CD8-positive, alpha-beta T cell (primary cell): ENCODE measurements at places on chromosomes 4 and X.
A peak's percentile ranks its signal among the peaks of the same experiment; 100 is the strongest.

GRCh38 chr4:160399826-160400225 lies 1296.9 kb downstream of the RAPGEF2 start:
- DNase-seq, result no peak

- no peak for DNase-seq
These were observed 57.0 kb upstream of the GRPEL1 start for GRCh38 chr4:7124689-7125442.

DNA sequence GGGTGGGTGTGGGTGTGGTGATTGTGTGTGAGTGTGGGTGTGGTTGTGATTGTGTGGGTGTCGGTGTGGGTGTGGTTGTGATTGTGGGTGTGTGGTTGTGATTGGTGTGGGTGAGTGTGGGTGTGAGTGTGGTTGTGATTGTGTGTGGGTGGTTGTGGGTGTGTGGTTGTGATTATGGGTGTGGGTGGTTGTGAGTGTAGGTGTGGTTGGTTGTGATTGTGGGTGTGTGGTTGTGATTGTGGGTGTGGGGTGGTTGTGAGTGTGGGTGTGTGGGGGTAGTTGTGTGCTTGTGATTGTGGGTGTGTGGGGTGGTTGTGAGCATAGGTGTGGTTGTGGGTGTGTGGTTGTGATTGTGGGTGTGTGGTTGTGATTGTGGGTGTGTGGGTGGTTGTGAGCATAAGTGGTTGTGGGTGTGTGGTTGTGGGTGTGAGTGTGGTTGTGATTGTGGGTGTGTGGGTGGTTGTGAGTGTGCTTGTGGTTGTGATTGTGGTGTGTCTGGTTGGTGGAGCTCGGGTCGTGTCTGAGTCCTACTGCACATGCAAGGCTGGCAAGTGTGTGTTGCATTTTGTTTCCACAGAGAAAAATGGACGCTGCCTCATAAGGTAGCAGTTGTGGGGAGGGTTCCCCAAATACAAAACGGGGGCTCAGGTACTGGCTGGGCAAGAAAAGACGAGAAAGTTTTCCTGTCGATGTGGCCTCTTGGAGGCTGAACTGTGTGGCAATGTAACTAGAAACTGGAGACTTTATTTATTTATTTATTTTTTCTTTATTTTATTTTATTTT lies 116.7 kb downstream of the UBE2K start:
- peak; percentile 45 for DNase-seq

DNA sequence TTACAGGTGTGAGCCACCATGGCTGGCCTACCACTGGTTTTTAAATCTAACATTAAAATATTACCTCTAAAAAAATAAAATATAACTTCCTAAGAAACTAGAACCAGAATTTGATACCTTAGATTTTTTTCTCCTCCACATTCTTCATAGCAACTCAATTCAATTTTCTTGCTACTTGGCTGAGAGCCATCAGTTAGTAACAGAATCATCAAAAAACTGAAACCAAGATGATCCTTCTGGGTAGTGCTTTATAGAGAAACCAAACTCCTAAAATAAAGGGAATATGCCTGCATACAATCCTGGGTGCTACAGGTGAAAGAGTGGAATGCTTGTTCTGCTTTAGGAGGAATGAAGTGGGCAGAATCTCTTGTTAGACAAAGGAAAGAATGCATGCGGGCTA lies 64.4 kb downstream of the RPS3A start:
- DNase-seq, result no peak

GRCh38 chrX:119763181-119763580 lies 4.8 kb downstream of the SOWAHD start:
- no peak for DNase-seq

- no peak for DNase-seq
These were observed 5.3 kb downstream of the EDA2R start for GRCh38 chrX:66633541-66633940.

- DNase-seq, result no peak
These were observed 27.2 kb downstream of the PJA1 start for GRCh38 chrX:69138118-69138390.

GRCh38 chr4:110640576-110640975 lies 17.7 kb upstream of the PITX2 start:
- DNase-seq, result no peak

- DNase-seq, result no peak
These were observed 71.4 kb upstream of the PJA1 start for GRCh38 chrX:69236641-69237040.

DNA sequence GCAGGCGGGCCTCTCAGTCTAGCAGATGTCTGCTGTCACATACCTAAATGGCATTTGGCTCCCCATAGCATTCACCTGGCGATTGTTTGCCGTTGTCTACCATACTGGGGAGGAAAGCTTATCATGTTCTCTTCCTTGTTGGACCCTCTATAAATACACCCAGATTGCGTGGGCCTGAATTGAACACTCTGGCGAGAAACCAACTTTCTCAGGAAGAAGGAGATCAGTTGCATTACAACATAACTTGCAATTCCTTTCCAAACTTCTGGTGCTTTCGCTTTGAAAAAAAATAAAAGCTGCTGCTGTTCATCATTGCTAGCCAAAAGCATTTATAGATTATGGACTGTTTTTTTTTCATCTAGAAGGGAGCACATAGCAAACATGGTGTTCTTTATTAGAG lies 230.0 kb upstream of the GPC4 start:
- DNase-seq, result no peak

DNA sequence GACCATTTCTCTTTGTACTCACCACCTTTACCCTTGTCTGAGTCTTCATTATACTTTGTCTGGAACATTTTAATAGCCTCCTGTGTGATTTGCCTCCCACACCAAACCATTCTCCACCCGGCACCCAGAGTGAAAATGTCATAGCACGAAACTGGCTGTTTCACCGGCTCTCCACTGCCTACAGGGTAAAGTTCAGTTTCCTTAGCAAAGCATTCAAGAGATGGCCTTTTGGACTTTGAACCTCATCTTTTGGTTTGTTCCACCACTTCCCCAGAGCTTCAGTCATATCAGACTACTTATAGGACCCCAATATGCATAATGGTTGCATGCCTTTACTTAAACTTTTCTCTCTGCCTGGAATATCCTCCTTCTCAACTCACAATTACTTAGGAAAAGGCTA lies 38.3 kb downstream of the RAP2C start:
- DNase-seq, result no peak

DNA sequence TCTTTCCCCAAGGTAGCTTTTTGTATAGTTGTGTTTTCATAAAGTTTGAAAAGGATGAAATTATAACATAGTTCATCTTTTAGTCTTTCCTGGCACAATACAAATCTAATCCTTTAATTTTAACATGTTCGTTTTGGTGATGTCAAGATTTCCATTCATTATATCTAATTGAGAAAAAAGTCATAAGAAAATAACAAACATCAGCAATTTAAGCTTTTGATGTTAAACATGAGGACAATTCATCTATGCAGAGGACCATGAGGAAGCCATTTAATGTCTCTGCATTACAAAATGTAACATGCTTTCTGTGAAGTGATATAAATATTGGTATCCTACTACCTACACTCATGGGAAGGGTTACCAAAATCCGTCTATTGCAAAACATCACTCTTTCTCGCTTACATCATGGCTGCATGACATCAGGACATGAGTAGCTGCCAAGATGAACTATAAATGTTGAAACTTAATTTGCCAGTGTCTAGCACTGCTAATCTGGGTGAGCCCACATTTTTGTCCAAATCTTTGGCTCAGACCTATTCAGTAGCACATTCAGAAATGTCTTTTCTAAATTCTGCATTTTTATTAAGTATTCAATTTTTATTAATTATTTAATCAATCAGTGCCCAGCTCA lies 9.5 kb downstream of the EPGN start:
- DNase-seq, result no peak

GRCh38 chrX:137547291-137547690 lies 18.6 kb upstream of the ZIC3 start:
- DNase-seq, result no peak
